Lung microvascular endothelial cell (primary cell): ENCODE measurements at places on chromosomes 4 and X.
A peak's percentile ranks its signal among the peaks of the same experiment; 100 is the strongest.

GRCh38 chr4:92528541-92528940 is 224.8 kb downstream of the GRID2 start:
- DNase-seq: no peak

GRCh38 chr4:58935332-58935731 is 1825.1 kb upstream of the IGFBP7 start:
- DNase-seq: no peak

- DNase-seq: peak; percentile 64
Observed at GRCh38 chrX:49166914-49167739, 4.6 kb downstream of the MAGIX start.

DNA sequence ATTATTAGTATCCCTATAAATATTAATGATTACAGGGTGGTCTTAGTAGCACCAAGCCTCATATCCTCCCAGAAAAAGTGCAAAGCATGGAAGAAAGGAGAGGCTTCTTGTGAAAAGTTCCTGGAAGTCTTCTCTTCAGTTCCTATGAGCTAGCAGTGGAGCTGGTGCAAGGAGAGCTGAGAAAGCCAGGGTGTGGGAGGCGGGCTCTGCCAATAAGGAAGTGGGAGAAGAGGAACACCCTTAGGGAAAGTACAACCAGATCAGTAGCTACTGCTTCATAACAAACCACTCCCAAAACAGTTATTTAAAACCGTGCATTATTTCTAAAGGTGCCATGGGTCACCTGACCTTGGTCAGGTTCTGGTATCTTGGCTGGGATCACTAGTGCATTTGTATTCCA is 72.4 kb downstream of the MAP9 start:
- no peak for DNase-seq

DNA sequence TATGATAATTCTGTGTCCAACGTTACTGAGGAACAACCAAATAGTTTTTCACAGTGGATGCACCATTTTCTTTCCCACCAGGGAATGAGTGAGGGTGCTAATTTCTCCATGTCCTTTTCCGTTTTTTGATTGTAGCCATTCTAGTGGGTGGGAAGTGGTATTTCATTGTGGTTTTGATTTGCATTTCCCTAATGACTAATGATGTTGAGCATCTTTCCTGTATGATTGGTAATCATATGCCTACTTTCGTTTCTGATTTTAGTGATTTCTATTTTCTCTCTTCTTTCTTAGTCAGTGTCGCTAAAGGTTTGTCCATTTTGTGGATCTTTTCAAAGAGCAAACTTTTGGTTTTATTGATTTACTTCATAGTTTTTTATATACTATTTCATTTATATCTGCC is 32.1 kb upstream of the TEX13D start:
- no peak for DNase-seq

GRCh38 chr4:70000711-70001110 is 4.9 kb downstream of the STATH start:
- no peak for DNase-seq

GRCh38 chrX:111876646-111877045 is 665 bp downstream of the TRPC5OS start:
- DNase-seq: no peak

GRCh38 chrX:150365990-150366911 is 3.1 kb downstream of the MAMLD1 start:
- DNase-seq: peak; percentile 44

GRCh38 chrX:12955882-12956703 is 18.8 kb upstream of the TMSB4X start:
- DNase-seq: peak; percentile 82

DNA sequence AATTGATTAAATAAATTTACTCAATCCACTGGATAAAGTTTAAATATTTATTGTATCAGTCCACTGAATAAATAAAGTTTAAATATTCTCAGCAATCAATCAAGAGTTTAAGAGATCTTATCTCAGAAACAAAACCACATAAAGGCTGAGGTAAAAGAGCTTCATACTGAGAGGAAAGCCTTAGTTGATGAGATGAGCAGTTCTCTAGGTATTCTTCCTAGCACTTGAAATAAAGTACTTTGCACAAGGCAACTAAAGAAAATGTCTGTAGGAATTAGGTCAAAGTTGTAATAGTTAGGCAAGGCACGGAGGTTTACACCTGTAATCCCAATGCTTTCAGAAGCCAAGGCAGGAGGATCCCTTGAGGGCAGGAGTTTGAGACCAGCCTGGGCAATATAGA is 63.5 kb downstream of the UCHL1 start:
- no peak for DNase-seq

DNA sequence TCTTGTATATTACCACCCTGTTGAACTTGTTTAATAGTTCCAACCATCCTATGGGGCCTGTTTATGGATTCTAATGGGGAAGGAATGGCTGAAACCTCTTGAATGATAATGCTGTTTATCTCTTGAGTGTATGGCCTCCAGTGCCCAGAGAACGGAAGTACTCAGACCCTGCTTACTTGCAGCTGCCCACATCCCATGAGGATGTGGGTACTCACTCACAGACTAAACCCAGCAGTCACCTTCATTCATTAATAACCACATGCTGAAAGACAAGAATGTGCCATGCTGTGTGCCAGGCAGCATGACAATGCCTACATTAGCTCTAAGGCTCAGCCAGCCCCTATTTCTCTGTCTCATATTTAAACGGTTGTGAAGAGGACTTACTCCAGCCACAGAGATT is 5.9 kb upstream of the ARMCX5 start:
- no peak for DNase-seq

DNA sequence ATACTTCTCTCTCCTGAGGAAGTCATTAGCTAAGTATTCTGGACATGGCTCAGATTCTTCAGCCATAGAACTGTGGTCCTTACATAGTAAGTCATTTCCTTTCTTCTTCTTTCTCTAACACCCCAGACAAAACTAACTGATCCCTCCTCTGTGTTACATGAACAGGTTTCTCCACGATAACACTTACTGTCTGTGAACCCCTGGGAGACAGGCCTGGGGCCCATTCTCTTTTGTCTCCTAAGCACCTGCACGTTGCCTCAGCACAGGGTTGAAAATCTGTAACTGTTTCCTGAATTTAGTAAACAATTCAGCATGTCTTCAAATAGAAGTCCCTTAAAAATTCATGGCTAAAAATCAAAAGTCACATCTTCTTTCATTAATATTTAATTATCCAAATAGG is 24.7 kb downstream of the APBB2 start:
- DNase-seq: no peak

DNA sequence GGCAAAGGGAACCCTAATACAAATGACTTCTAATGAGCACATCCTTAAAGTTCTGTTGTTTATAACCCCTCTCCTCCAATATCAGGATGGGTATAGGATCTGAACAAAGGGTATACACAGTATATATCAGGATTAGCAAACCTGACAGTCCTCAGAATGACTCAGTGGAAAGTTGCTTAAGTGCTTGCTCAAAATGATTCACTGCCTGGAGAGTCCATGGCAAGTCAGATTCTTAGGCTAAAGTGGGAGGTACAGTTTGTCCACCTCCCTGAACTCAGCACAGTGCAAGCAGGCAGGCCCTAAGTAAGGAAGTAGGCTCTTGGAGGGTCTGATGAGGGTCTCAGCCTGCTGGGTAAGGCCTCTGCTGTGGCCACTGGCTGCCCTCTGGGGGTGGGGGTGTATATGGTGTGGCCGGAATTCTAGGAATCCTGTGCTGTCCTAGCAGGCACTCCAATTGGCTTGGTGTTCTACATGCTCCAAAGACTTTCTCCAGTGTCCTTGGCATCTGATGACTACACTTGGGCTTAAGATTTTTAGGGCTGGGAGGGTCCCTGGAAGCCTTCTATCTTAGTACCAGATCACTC is 54.3 kb downstream of the CHRDL1 start:
- DNase-seq: no peak

DNA sequence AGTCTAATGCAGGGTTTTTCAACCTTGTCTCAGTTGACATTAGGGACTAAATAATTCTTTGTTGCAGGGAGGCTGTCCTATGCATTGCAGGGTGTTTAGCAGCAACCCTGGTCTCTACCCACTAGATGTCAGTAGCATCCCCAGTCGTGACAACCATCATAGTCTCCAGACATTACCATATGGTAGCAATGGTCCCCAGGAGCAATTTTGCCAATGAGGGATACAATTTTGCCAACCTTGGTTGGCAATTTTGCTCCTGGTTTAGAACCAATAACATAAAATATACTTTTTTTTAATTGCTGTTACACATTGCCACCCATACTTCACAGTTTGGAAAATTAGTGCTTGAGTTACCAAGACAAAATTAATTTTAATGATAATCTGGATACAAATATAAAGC is 6.0 kb downstream of the EREG start:
- DNase-seq: peak; percentile 71

- no peak for DNase-seq
Observed at GRCh38 chr4:153111426-153112040, 92.7 kb upstream of the TRIM2 start.

DNA sequence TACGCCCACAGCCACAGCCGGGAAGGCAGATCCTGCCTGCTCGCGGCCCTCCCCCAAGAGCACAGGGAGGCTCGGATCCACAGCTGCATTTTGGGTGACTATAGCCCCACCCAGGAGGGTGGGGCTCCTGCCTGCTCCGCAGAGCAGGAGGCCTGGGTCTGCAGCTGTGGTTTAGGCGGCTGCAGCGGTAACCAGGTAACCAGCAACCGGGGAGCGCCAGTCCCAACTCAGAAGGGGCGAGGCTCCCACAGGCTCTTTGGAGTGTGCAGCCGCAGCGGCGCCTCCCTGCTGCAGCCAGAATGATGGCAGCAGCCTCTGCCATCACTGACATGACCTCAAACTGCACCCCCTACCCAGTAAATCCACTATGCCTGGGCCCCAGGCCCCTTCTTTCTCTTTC is 148.0 kb upstream of the F9 start:
- no peak for DNase-seq

GRCh38 chr4:7326693-7327340 is 107.9 kb downstream of the PSAPL1 start:
- DNase-seq: no peak

DNA sequence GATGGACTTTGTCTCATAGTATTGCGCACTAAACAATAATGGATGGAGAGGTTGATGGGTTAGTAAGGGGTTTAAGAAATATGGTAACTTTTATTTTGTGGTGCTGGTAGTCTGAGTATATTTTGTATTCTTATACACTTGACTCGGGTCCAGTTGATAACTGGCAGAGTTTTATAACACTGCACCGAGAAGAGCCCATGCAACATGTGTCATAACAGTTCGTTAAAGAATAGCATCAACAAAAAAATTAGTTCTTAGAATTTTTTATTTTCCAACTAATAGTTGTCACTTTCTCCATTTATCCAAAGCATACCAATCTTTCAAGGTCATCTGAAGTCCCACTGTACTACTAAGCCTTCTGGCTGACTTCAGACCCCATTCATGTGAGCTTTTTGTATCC is 175.1 kb downstream of the SOWAHB start:
- no peak for DNase-seq

- peak; percentile 54 for DNase-seq
Observed at GRCh38 chrX:103343105-103343504, 13.1 kb downstream of the TCEAL7 start.

DNA sequence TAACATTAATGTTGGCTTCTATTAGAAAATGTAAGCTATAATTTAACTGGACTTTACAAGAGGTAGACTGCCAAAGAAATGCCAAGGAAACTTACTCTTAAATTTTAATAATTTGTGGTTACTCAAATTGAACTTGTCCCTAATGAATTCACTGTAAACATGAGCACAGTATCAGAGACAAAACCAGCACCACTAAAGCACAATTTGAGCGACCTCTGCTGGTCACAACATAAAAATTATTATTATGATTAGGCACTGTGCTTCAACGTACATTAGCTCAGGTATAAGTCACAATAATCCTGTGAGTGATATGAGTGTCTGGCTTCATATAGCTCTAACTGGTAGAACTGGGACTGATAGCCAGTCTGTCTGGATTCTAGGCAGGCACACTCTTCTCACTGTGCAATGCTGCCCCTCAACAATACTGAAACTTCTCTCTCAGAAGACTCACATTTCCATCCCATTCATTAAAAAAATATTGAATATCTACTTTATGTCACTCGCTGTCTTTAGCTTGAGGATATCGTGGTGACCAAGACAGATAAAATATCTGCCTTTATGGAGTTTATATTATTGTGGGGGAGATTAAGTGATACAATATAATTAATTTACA is 8.0 kb downstream of the NUDT6 start:
- peak; percentile 72 for DNase-seq

GRCh38 chrX:118513120-118513898 is 17.7 kb downstream of the DOCK11 start:
- DNase-seq: no peak

DNA sequence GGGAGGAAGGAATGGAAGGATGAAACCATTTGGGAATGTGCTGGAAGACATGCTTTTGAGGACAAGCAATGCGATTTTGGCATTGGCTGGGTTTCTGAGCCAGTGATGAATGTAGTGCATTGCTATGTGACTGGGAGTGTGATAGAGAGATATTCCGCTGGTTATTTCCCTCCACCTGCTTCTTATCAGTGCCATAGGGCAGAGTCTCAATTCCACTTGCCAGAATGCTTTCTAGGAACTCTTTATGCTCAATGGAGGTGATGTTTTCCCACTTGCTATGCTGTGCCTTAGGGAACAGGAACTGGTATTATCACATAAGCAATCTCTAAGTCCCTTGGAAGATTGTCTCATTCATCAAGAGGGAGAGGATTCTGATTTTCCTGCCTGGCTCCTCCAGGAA is 28.0 kb downstream of the TBL1X start:
- no peak for DNase-seq

GRCh38 chrX:149157976-149158375 is 347.1 kb downstream of the IDS start:
- DNase-seq: no peak

GRCh38 chrX:103565197-103565596 is 20.1 kb upstream of the TCEAL4 start:
- DNase-seq: no peak

- no peak for DNase-seq
Observed at GRCh38 chr4:150316332-150317205, 238.3 kb downstream of the DCLK2 start.

- DNase-seq: no peak
Observed at GRCh38 chr4:184274286-184274951, 56.7 kb upstream of the ENPP6 start.
